ENCODE measurements at places on chromosomes 7 and 10.

DNA sequence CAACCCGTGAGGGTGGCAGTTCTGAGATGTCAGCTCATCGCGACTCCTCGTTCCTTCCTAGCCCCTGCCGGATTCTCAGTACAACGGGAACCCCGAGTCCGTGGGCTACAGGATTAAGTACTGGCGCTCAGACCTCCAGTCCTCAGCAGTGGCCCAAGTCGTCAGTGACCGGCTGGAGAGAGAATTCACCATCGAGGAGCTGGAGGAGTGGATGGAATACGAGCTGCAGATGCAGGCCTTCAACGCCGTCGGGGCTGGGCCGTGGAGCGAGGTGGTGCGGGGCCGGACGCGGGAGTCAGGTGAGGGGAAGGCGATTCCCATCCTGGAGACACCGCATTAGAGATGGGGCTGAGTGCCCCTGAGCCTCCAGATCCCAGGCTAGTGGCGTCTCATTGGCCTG is 568.1 kb upstream of the FOXK1 start:
- DNase-seq: no peak

GRCh38 chr7:94655126-94655847 is 646 bp downstream of the SGCE start:
- DNase-seq: no peak

- no peak for DNase-seq
Measured at GRCh38 chr7:72317341-72317740, 94.8 kb downstream of the CALN1 start.

DNA sequence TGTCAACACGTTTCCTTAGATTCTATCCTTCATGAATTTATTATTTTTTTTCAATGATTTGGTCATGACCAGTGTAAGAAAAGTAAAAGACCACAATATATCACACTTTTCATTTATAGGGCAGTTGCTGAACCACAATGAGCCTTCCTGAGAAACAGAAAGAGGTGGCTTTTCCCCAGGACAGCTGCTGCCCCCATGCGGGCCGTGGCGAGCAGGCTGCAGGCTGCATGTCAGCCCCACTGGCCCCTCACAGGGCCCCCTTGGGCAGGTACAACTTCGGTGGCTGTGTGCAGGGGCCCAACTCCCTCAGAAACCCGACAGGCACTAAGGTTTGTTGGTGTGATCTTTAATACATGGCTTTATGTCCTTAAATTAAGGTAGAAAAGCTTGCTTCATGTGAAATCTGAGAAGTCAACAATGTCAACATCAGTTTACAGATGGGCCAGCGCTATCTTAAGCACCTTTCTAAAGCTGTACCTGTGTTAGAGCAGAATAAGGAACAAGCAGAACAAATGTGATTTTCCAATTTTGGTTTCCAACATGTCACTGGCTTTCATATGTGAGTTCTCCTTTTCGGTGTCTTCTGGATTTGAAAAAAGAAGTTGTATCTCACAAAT is 10.6 kb downstream of the BEND7 start:
- no peak for DNase-seq

DNA sequence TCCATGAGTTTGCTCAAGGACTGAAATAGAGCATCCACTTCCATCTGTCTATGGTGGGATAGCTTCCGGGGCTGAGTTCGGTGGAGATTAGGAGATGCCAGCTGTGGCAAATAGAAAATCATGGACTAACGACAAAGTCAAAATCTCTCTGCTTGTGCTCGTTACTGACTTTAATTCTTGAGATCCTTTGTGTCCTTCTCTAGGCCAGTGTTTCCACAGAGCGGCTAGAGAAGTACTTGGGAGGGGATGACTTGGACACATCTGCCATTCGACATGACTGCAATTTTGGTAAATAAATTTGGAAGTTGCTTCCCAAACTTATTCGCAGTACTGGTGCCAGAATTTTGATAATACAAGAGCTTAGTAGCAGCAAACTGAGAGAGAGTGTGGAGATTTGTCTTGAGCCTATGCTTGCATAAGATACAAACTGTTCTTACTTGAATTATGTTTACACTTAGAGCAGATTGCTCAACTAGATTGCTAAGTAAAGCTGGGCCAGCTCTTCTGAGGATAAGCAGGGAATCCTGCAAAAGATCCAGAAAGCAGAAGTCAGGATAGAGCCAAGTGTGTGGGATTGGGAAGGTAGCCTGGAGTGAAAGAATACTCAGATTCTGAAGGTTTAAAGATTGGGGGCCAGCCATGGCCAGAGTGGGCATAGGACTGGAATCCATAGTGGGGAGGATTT is 27.6 kb downstream of the ABCC2 start:
- DNase-seq: no peak

DNA sequence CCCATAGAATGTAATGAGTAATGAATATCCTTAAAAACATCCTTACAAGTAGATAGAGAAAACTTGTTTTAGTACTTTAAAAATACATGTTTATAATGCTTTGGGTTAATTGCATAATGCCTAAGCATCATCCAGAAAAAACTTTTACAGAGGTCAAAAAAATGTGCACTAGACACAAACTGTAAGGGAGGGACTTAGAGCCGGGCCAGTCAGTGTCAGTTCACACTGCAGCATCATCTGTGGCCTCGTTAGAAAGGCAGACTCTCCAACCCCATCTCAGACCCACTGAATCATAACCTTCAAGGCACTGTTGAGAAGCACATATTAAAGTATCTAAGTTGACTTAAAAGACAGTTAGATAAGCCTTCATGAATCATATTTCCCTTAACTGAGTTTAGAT is 230.1 kb upstream of the PRPS1L1 start:
- no peak for DNase-seq

GRCh38 chr7:88101769-88102168 is 118.1 kb downstream of the SRI start:
- DNase-seq: no peak

DNA sequence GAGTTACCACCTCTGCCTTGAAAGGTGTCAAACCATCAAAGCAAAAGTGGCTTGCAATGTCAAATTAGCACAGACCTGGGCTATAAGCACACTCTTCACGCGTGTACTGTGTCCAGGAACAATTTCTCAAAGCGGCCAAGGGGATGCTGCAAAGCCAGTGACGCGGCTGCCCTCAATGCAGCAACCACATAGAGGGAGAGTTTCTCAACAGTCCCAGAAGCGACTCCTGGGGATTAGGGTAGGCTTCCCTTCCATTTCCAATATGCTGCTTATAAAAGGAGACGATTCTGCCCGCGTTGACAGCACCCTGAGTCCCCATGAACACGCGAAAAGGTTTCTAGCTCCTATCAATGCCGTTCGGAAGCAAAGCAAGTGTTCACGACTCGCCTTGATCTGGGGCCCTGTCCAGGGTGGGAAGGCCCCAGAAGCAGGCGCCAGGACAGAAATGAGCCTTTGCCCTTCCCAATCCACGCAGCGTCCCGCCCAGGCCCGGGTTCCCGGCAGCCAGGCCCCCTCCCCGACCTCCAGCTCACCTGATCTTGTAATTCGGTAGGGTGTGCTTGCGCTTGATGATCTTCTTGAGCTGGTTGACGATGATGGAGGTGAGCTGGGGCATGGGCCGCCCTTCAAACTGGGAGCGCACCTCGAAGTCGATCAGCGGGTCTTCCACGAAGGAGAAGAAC is 1.3 kb downstream of the PDZD8 start:
- no peak for DNase-seq

DNA sequence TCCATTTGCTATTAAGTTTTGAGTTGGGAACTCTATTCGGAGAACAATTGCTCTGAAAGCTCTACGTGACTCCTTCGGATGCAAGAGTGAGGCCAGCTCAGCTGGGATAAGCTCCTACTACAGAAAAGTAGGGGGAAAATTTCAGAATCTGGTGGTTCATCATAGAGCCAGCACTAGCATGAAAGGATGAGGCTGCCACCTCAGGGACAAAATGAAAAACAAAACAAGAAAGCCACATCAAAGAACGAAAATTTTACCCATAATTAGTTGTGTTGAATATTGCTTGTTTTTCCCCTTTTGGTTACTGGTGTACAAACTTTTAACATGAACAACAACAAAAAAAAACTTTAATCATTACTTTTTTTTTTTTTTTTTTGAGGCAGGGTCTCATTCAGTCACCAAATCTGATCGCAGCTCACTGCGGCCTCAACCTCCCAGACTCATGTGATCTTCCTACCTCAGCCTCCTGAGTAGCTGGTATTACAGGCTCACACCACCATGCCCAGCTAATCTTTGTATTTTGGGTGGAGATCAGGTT is 39.7 kb upstream of the NFE2L3 start:
- no peak for DNase-seq

DNA sequence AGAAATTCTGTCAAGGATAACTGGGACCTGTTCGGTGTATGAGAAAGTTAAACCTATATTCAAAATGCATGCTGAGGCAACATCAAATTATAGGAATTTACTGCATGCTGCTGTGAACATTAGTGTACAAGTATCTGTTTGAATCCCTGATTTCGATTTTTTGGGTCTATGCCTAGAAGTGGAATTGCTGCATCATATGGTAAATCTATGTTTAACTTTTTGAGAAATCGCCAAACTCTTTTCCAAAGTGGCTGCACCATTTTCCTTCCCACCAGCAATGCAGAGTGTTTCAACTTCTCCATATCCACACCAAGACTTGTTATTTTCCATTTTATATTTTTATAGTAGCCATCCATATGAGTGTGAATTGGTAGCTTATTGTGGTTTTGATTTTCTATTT is 306.7 kb downstream of the GPR158 start:
- no peak for DNase-seq

DNA sequence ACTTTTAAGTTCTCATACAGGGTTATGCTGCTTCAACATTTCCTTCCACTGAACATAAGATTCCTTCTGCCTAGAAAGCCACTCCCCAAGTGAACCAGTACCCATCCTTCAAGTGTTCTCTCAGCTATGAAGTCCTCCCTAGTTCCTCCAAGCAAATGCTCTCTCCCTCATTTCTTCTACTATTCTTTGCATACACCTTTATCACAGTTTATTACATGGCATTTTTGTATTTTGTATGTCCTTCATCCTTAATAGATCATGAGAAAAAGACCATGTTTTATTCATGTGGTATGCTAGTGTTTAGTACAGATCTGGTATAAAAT is 1.9 kb downstream of the SYPL1 start:
- no peak for DNase-seq

DNA sequence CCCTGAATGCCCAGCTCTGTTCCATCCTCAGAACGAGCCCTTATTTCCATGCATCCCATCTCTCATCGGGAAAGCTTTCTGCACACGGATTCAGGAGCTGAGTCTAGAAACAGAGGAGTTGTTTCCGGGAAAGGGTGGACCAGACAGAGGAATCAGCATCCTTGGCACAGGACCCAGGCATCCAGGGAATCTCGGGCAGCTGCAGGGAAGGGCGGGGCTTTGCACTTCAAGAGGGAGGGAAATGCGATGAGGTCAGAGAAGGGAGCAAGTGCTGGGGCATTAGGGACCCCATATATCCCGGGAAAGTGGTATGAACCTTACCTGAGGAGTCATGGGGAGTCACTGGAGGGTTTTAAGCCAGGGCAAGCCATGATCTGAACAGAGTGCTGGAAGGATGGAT is 68.5 kb downstream of the NPTX2 start:
- DNase-seq: no peak

DNA sequence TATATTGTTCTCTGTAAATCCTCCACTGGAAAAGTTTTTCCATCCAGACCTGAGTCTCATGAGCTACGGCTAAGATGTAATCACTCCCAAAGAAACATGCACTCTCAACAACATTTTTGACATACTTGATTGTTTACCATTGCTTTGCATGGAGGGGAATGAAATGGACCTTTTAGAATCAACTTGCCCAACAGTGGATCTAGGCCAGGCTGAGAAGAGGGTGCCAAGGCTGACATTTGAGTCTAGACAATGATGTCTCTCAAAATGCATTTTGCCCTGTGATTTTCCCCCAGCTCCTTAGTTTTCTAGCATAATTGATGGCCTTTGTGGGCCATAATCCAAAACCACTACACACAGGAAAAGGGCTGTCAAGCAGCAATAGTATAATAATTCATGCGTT is 297.9 kb upstream of the KLF6 start:
- no peak for DNase-seq

DNA sequence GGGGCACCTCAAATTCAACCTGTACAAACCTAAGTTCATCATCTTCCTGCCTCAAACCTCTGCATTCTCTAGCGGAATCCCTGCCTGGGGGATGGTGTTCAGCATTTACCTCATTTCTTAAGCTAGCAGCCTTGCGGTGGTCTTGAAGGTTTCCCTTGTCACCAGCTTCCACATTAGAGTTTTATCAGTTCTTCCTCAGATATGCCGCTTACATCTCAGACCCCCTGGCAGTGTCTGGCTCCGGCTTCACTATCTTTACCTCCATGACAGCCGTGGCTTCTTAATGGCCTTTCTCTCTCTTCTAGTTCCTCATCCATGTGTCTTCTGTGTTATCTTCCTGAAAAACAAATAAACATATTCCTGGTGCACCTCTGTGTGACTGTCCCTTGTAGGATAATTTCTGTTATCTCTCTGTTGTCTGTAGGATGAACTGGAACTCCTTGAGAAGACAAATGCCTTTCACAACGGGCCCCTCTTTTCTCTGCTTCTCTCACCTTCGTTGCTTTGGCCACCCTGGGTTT is 101.1 kb upstream of the BMPER start:
- no peak for DNase-seq

GRCh38 chr7:88664630-88665233 is 94.8 kb upstream of the ZNF804B start:
- no peak for DNase-seq

DNA sequence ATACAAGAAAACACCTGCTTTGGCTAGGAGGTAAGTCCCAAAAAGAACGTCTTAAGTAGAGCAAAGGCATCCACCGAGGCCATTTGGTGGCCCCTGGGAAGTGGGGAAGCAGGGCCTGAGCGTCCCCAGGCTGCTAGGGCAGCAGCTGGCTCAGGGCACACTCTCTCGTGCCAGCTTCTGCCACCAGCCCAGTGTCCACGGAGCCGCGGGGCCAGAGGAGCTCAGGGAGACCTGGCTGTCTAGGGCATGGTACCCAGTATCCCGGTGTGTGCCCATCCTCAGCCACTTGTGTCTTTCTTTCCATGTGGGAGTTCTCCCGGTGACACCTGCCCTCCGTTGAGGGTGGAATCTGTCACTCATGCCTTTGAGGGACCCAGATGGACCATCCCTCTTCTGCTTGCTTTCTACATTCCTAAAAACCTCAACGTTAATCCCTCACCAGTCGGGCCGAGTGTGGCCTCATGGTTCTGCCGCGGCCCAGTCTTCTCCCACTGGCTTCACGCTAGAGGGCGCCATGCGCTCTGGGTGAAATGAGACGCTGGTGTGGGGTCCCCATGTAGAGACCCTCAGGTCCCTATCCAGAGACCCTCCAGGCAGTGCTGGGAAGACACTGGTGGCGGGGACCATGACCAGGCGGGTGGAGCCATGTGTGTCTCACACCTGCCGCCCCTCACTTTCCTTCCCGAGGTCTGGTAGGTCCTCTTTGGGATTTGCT is 9.5 kb upstream of the AP5Z1 start:
- DNase-seq: no peak

DNA sequence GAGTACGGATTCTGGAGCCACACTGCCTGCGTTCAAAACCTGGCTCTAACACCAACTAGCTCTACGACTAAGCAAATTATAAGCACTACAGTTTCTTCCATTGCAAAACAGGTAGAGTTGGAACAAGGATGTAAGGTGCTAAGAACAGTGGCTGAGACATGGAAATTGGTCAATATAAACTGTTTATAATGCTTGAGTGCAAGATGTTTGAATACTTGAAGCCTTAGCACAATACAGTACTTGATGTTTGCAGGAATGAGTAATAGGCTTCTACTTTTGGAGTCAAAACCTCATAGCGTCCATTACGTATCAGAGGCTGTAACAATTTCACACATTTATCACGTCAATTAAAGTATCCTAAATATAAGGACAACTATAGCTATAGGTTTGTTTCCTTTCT is 6.9 kb downstream of the NT5C2 start:
- no peak for DNase-seq

GRCh38 chr7:158827411-158828132 is 1.7 kb downstream of the ESYT2 start:
- no peak for DNase-seq
